ENCODE measurements at places on chromosomes 7 and 10.
A peak's percentile ranks its signal among the peaks of the same experiment; 100 is the strongest.

GRCh38 chr7:55365205-55365674 lies at the start of gene LANCL2:
TSS of gene LANCL2 (plus strand) at chr7:55365337. CDS start at chr7:55366026, 689 bp downstream.
- DNase-seq = no peak

- DNase-seq = no peak
These were observed 4.1 kb upstream of the OIT3 start for GRCh38 chr10:72889391-72889831.

GRCh38 chr10:176677-177076 lies 41.4 kb downstream of the ZMYND11 start:
- DNase-seq = no peak

DNA sequence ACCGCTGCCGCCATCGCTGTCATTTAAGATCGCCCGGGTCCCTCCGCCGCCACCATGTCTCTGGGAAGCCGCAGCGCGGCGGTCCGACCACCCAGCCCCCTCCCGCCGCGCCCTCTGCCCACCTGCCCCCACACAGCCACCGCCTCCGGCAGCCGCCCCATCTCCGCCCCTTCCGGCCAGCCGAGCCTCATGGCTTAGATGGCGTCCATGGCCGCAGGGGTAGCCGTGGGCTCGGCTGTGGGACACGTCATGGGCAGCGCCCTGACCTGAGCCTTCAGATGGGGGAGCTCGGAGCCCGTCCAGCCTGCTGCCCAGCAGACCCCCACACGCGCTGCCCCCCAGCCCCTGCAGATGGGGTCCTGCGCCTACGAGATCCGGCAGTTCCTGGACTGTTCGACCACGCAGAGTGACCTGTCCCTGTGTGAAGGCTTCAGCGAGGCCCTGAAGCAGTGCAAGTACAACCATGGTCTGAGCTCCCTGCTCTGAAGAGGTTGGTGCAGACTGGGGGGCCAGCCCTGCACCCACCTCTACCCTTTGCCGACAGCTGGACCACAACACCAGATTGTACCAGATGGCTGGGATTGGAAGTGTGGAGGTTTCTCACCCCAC lies 38.0 kb upstream of the TARP start:
- no peak for DNase-seq

DNA sequence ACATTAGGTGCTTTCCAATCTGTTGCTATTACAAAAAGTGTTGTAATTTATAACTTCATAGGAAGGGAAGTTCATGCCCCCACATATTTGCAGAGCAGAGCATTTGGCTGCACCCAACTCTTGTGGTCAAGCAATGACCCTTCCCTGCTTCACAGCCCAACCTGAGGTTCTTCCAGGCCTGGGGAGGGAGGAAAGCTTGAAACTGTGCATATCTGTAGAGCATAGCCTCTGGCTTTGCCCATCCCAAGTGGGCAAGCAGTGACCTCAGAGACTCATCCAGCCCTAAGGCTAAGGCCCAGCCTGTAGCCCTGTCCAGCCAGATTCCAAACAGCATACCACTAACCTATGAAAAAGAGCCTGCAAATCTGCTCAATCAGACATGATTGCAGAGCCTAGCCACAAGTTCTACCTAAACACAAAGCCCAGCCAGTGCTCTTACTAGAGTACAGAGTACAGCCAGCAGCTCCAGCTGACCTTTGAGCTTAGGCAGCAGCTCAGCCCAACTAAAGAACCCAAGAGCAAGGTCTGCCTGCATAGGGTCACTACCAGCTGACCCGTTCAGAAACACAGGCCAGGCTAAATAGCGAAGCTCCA lies 14.4 kb upstream of the GSTK1 start:
- no peak for DNase-seq

DNA sequence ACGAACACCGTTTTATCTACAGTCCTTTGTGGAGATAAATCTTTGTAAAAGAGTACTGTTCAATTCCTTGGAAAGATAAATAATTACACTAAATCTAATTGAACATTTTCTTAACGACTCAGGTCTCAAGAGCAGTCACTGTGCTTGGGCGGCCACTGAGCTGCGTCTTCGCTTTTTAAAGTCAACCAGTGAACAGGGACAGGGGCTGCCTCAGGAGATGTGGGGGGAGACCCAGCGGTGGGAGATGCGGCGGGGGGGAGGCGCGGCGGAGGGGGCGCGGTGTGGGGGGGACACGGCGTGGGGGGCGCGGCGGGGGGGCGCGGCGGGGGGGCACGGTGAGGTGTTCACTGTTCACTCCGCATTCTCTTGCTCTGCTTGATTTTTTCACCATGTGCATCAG lies 39.8 kb downstream of the CAMK2B start:
- DNase-seq = no peak

GRCh38 chr10:78687626-78688025 lies 381.1 kb upstream of the ZMIZ1 start:
- DNase-seq = no peak

- no peak for DNase-seq
These were observed 4.1 kb downstream of the KLF6 start for GRCh38 chr10:3780771-3781467.

DNA sequence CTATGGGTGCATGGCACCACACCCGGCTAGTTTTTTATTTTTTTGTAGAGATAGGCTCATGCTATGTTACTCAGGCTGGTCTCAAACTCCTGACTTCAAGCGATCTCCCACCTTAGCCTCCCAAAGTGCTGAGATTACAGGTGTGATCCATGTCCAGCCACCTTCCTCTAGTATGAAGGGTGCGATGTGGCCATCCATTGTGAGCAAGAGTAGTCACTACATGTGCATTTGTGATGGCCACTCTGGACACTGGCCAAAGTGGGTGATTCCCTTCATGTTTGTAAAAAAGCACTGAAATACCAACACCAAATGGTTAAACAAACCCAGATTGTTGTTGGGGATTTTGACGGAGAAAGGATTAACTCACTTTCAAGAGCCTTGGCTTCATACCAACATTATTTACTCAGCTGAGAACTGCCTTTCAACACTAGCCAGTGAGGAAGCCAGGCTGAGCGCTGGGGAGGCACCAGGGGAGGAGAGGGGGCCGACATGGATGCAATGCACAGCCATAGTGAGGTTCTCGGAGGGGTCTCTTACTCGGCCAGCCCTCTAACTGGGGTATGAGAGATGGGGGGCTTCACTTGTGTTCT lies 198.1 kb upstream of the LYZL2 start:
- DNase-seq = no peak

- no peak for DNase-seq
These were observed 138.3 kb upstream of the LSM8 start for GRCh38 chr7:118045629-118046028.

GRCh38 chr7:69966766-69967591 lies 368.7 kb downstream of the AUTS2 start:
- DNase-seq = no peak

DNA sequence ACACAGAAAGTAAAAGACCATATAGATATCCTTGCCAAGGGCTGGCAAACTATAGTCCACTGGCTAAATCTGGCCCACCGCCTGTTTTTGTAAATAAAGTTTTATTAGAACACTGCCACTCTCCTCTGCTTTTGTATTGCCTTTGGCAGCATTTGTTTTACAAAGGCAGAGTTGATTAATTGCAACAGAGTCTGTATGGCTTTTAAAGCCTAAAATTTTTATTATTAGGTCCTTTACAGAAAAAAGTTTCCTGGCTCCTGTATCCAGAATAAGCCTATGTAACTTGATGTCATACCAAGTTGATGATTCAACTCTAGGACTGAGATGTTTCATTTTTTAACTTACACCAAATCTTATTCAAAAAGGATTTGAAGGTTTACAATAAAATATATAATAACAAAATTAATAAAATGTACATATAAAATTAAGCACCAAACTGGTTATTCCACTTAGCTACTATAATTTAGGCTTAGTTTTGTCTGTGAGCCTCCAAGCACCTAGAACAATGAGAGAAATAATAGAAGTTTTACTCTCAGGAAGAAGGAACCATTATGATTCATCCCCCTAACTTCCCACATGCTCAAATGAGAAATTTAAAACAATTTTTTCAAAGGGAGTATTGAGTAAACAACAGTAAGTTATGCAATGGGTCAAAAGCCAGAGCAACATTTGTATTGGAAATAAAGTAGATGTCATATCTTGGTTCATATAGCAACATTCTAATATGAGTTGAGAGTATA lies 31.9 kb downstream of the CPED1 start:
- peak; percentile 5 for DNase-seq

- no peak for DNase-seq
These were observed 41.9 kb downstream of the PIP4K2A start for GRCh38 chr10:22672319-22673090.

DNA sequence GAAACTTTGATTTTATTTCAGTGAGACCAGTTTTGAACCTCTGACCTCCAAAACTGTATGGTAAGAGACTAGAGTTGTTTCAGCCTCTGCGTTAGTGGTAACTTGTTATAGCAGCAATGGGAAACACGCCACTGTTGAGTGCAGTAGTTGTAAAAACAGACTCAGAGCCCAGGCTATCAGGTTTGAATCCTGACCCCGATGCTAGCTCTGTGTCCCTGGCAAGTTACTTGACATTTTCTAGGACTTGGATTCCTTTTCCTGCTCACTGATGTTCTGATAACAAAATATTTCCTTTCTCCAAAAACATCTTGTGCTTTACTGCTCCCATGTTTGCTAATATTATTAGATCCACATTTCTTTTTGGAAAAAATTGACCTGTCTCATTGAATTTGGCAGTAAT lies 131.0 kb downstream of the PLXDC2 start:
- DNase-seq = no peak

- no peak for DNase-seq
These were observed 2.1 kb downstream of the SHH start for GRCh38 chr7:155809947-155810769.

DNA sequence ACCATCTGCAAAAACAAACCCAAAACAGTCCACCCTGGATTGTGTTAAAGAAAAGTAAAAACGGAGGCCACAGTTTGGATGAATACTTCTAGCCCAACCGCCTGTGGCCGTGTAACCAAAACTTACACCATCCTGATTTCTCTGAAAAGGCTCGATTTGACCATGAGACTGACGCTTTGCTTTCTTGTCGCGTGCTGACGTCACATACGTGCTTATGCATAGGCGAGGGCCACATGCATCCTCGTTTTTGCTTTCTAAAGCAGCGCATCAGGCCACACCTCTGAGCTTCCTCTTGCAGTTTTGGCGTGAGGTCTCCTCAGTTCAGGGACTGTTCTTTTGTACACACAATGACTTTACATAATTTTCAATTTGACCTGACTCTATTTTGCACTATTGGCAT lies 526.6 kb downstream of the GLRX3 start:
- no peak for DNase-seq

- DNase-seq = peak; percentile 18
These were observed 37.4 kb upstream of the BET1 start for GRCh38 chr7:94041529-94041928.

GRCh38 chr7:104388222-104388621 lies 59.8 kb downstream of the LHFPL3 start:
- DNase-seq = no peak

DNA sequence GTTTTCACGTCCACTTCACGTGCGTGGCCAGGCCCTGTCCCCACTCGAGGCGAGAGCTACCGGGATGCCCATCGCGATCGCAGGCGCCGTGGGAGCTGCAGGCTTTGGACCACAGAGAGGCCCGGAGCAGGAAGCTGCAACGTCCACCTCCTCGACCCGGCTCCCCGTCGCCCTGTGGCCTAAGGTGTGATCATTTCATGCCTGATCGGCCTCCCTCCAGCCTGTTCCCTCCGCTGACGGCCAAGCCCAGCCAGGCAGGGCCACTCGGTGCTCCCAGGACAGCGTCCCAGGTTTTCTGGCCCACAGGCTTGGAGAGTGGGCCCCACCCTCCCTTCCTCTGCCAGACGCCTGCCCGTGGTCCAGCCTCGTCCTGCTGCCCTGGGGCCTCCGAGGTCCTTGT lies 19.6 kb downstream of the KNDC1 start:
- no peak for DNase-seq

DNA sequence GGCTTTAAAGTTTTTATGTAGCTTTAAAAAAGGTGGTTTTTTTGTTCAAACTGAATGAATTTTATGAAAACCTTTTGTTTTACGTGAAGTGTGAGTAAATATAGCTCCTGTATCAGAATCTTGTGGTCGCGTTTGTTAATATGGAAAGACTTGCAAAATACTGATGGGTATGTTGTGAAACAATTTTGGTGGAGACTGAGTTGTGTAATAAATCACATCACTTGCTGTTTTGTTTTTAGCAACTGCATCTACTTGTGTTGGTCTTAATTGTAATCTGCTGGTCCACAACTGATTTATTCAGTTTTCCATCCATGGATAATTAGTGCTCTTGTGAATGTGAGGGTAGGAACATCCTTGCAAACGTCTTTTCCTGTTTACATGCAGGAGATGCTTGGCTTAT lies 10.5 kb downstream of the PLXDC2 start:
- no peak for DNase-seq

DNA sequence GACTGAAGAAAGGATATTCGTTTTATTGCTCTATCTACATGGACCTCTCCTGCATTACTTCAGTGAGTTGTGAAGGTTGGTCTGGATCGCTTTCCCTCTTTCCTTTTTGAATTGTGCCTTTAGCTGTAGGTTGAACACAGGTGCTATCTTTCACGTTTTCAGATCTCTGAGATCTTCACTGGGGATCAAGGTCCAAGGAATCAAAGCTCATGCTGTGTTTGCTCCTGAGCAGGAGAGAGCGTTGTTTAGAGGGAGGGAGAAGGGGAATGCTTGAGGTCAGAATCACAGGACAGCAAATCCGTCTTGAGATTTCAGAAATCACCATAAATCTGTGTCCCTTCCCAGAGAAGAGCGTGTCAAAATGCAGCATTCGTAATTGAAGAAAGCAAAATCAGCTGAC lies 105.0 kb downstream of the INSYN2A start:
- DNase-seq = no peak

DNA sequence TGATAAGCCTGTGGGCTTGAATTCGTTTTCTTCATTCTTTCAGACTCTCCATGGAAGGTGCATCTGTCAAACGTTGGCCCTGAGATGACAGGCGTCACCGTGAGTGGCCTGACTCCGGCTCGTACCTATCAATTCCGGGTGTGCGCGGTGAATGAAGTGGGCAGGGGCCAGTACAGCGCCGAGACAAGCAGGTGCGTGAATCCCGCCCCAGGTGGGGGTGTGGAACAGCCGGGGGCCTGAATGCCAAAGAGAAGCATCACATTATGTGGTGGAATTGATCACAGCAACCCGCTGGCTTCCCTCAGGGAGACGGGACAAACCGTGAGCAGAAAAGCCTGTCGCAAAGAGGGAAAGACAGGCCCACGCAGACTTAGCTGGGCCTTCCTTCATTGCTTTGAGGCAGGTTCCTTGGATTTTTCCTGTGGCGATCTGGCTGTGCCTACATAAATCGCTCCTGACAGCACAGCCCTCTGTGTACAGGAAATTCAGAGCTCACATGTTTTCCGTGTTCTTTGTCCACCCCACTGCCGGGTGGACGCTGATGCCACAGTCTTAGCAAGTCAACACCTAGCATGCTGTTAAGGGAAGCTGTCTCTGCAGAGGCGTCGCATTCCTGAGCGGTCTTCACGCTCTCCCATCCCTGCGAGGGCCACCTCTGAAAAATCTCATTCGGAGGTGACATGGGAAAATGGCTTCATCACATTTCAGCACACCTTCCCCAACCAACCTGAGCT lies 671.0 kb upstream of the FOXK1 start:
- DNase-seq = no peak

Data from amniotic stem cell (primary cell).